ENCODE measurements at places on chromosomes 16 and 17. TPM values are rescaled to one million over a fixed set of nuclear protein-coding genes. Genes with fewer than 3 reads are reported as not detected.

GRCh38 chr16:23401139-23401538, 51.9 kb downstream of the COG7 start:
- H3K4me3 ChIP-seq = no peak overlapping the region
- no peak for DNase-seq
- H3K36me3 ChIP-seq = peaks cover 38% of the 10 kb centered on the region
- no peak overlapping the region for H3K27ac ChIP-seq

KRTAP4-3 gene
- not detected for total RNA-seq

SLC35G6 gene
- total RNA-seq = not detected

GRCh38 chr16:31099860-31100638, 5.5 kb upstream of the VKORC1 start:
- peaks cover 10% of the 10 kb centered on the region for H3K4me1 ChIP-seq
- no peak overlapping the region for H3K4me3 ChIP-seq
- no peaks in the 10 kb centered on the region for H3K27me3 ChIP-seq
- no peak for DNase-seq
- no peak overlapping the region for H3K27ac ChIP-seq

- no peak overlapping the region for H3K27ac ChIP-seq
- no peaks in the 10 kb centered on the region for H3K36me3 ChIP-seq
- no peak overlapping the region for H3K4me3 ChIP-seq
- peaks cover 4% of the 10 kb centered on the region for H3K27me3 ChIP-seq
- no peaks in the 10 kb centered on the region for H3K4me1 ChIP-seq
- no peak for DNase-seq
Measured at GRCh38 chr16:86375851-86376250, 134.5 kb upstream of the FOXF1 start.

MYH3 gene
- 5.9 TPM for total RNA-seq

KRTAP4-7 gene
- not detected for total RNA-seq

DNA sequence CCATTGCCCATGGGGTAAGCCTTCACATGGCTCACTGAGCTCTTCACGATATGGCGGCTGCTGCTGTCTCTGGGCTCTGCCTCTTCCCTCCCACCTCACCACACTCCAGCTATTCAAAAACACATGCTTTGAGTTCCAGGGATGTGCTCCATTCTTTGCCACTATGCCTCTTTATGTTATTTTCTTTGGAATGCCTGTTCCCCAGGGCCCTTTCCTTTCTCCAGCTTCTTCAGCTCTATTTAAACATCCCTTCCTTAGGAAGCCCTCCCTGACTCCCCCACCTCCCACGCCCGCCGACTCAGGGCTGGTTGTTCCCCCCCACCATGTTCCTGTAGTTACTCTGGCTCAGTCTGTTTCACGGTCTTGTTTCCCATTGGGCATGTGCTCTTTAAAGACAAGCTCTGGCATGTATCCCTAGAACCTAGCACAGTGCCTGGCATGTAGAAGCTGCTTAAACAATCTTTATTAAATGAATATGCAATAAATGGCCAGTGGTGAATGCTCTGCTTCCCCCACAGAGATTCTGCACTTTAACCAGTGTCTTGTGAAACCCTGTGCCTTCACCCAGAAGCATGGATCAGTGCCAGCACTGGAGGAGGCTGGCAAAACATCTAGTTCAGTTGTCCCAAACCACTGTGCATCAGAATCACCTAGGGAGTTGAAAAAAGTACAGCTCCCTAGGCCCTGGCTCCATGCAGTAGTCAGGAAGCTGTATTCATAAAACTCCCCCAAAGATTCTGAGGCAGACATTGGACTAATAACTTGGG, 6.9 kb downstream of the MYCBPAP start:
- H3K27ac ChIP-seq = peak overlapping the region; percentile 42
- H3K4me1 ChIP-seq = peaks cover 13% of the 10 kb centered on the region
- H3K27me3 ChIP-seq = no peaks in the 10 kb centered on the region
- H3K4me3 ChIP-seq = no peak overlapping the region

PRKCB gene
- 273 TPM for total RNA-seq

P2RX1 gene
- total RNA-seq = 3.9 TPM

GRCh38 chr17:6712854-6713129, 377 bp downstream of the SLC13A5 start:
- peaks cover 78% of the 10 kb centered on the region for H3K27me3 ChIP-seq
- H3K4me1 ChIP-seq = peaks cover 9% of the 10 kb centered on the region
- H3K36me3 ChIP-seq = no peaks in the 10 kb centered on the region
- H3K27ac ChIP-seq = no peak overlapping the region
- no peak for DNase-seq
- no peak overlapping the region for H3K4me3 ChIP-seq

ODAD4 gene
- total RNA-seq = 0.12 TPM

GRCh38 chr16:52597772-52598483, 51.0 kb upstream of the TOX3 start:
- no peak overlapping the region for H3K27ac ChIP-seq
- DNase-seq = no peak
- H3K27me3 ChIP-seq = no peaks in the 10 kb centered on the region

DNA sequence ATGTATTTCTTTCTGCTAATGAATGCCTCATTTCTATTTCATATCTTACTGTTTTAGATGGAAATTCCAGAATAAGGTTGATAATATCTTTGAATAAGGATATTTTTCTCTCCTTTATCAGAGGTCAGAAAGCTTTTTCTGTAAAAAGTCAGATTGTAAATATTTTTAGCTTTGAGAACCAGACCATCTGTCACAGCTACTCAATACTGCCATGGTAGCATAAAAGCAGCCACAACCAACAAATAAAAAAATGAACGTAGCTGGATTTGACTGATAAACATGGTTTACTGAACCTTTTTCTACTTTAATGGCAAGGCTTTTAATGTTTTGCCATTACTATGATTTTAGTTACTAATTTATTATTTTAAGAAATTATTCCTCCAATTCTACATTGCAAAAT, 217.4 kb upstream of the COX10 start:
- H3K4me1 ChIP-seq = no peaks in the 10 kb centered on the region
- H3K27ac ChIP-seq = no peak overlapping the region
- peaks cover 2% of the 10 kb centered on the region for H3K27me3 ChIP-seq
- H3K4me3 ChIP-seq = no peak overlapping the region

CD79B gene
- total RNA-seq = 33.8 TPM

DNA sequence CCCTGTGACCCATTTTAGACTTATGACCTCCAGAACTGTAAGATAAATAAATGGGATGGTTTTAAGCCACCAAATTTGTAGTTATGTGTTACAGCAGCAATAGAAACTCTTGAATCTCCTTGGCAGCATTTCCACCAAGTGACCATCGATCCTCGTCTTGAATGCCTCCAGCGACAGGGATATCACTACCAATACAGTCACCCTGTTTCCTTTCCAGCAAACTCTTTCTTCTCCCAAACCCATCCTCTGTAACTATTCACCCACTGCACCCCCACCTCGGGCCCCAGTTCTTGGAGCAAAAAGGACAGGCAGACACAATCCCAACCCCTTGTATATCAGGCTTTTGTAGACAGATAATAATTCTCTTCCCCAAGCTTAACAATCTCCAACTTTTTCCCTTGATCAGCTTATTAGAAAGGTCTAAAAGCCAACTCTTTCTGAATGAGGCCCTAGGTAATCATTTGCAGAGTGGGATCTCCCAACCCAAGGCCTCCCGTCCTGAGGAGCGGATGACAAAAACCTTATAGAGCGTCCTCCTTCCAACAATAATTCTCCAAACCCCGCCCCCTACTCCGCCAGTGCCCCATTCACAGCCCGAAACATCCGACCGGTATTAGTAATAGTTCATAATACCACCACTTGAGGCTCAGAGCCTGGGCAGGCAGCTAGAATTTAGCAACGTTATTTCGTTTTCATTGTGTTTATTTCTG, 14.7 kb upstream of the PLLP start:
- DNase-seq = no peak
- no peak overlapping the region for H3K27ac ChIP-seq
- H3K4me1 ChIP-seq = peaks cover 3% of the 10 kb centered on the region
- H3K4me3 ChIP-seq = no peak overlapping the region
- H3K27me3 ChIP-seq = no peaks in the 10 kb centered on the region
- H3K36me3 ChIP-seq = no peaks in the 10 kb centered on the region

DNA sequence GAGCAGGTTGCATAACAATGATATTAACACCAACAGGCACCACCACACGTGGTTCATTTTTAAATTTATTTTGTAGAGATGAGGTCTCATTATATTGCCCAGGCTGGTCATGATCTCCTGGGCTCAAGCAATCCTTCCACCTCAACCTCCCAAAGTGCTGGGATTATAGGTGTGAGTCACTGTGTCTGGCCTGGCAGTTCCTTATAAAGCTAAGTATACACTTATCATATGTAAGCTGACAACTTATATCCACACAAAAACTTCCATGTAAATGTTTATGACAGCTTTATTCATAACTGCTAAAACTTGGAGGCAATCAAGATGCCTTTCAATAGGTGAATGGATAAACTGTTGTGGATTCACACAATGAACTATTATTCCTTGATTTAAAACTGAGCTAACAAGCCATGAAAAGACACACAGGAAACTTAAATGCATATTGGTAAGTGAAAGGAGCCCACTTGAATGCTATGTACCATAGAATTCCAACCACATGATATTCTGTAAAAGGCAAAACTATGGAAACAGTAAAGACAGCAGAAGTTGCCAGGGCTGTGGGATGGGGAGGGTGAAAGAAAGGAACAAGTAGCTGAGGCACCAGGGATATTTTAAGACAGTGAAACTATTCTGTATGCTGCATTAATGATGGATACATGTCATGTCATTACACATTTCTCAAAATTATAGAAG, 156.5 kb upstream of the KCNJ18 start:
- peaks cover 16% of the 10 kb centered on the region for H3K36me3 ChIP-seq
- no peak for DNase-seq
- peaks cover 9% of the 10 kb centered on the region for H3K27me3 ChIP-seq
- H3K4me1 ChIP-seq = peaks cover 27% of the 10 kb centered on the region
- no peak overlapping the region for H3K4me3 ChIP-seq
- H3K27ac ChIP-seq = no peak overlapping the region

- H3K4me3 ChIP-seq = no peak overlapping the region
- H3K27me3 ChIP-seq = no peaks in the 10 kb centered on the region
- DNase-seq = no peak
- peaks cover 16% of the 10 kb centered on the region for H3K36me3 ChIP-seq
- H3K27ac ChIP-seq = no peak overlapping the region
Measured at GRCh38 chr16:87439926-87440325, 47.8 kb downstream of the MAP1LC3B start.

- H3K36me3 ChIP-seq = no peaks in the 10 kb centered on the region
- peaks cover 3% of the 10 kb centered on the region for H3K4me1 ChIP-seq
- H3K27me3 ChIP-seq = no peaks in the 10 kb centered on the region
- no peak overlapping the region for H3K27ac ChIP-seq
- no peak overlapping the region for H3K4me3 ChIP-seq
- DNase-seq = no peak
Measured at GRCh38 chr17:19720210-19720475, 3.8 kb upstream of the SLC47A2 start.
